ENCODE measurements at places on chromosomes 1 and 21.

DNA sequence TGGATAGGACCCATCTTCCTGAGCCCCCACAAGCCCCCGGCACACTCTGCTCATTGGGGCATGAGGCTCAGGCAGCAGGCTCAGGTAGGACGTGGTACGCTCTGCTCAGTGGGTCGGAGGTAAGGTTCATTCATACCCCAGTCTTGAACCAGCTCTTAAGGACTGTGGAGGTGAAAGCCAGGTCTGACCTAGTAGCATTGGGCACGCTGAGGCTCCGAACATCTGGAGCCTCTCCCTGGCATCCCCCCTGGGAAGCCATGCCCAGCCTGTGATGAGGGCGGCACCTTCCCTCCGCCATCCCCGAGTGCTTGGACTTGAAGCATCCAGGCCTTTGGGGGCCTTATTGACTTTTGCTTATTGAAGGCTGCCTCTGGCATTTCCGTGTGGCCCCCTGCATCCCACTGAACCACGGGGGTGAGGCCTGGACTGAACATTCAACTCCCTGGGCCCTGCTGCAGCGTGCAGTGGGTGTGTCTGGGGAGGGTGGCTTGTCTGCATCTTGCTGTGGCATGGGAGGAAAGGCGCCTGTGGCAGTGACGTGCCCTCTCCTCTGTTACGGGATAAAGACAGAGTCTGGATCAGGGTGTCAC, 50.0 kb downstream of the FAAP20 start:
- no peak for DNase-seq

- DNase-seq = no peak
Measured at GRCh38 chr21:16841975-16842695, 670.7 kb upstream of the CXADR start.

- no peak for DNase-seq
Measured at GRCh38 chr1:44924835-44925464, 61.4 kb downstream of the EIF2B3 start.

GRCh38 chr1:184485751-184486723, 99.2 kb downstream of the C1orf21 start:
- no peak for DNase-seq

DNA sequence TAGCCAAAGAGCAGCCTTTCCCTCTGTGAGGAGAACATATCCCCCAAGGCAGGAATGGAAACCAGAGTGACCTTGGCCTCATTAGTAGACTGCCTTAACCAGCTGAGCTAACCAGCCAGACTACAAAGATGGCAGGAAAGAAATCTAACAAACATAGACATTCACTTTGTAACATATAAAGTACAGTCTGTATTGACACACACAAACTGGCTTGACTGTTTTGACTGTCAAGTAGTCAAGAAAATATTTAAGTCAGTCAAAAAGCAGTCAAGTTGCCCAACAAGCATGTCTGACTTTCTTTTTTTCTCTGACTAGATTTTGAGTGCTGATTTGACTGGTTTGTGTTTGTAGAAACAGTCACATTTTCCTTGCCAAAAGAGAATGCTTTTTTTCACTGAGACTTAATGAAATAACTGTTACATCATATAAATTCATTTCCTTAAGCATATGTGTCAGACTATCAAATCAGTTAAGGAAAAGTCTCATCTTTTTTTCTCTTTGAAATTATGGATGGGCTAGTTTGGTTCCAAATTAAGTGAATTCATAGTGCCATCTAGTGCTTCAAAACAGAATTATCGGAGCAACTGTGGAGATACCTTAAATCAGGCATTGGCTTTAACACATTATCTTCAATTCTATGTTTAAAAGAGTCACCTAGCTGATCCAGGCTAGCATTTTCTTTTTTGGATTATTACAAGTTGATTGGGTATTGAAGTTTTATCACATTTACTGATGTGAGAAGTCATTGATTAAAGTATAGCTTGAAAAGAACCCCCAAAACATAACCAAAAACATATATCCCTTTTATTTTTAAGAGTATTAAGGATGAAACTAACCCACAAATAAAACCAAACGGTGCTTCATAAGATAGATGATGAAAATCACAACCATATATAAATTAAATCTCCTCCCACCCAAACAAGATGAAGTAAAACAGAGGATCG, 75.0 kb downstream of the ATP6V1G3 start:
- no peak for DNase-seq

DNA sequence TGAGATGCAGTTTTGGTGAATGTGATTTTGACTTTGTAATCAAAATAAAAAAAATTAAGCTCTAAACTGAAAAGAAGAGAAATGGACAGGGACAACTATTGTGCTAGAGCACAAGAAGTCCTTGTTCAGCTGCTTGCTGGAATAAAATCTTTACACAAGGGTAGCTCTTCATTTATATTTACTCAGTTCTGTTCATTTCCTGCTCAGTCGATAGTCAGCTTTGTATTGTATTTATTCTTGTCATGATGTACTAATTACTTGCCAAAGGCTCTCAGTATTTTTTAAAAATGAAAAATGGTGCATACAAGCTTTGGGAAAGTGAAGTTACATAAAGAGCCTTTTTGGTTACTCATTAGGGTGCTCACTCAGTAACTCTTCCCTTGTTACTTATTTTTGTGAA, 17.8 kb downstream of the F5 start:
- DNase-seq = no peak

DNA sequence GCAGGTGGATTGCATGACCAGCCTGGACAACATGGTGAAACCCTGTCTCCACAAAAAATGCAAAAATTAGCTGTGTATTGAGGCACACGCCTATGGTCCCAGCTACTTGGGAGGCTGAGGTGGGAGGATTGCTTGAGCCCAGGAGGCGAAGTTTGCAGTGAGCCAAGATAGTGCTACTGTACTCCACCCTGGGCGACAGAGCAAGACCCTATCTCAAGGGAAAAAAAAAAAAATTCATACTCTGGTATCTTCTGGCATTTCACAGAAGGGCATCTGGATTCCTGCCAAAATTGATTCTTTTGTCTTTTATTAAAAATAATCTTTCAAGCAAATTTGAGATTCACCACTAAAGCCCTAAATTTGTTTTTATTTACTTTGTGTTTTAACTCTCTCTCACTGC, 19.2 kb downstream of the CLIC4 start:
- no peak for DNase-seq

DNA sequence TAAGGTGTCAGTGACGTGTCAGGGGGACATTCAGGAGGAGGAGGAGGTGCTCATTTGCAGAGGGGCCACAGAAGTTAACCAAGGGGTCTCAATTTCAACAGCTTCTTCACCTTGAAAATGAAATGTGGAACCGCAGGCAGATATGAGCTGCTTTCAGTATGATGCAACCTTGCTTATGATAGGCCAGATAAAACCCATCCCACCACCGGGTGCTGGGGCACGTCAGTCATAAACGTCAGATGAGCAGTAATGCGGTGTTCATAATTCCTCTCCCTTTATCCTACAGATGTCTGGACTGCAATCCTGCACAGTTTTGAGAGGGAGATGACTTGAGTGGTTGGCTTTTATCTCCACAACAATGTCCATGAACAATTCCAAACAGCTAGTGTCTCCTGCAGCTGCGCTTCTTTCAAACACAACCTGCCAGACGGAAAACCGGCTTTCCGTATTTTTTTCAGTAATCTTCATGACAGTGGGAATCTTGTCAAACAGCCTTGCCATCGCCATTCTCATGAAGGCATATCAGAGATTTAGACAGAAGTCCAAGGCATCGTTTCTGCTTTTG, 1.7 kb downstream of the PTGFR start:
- DNase-seq = no peak

DNA sequence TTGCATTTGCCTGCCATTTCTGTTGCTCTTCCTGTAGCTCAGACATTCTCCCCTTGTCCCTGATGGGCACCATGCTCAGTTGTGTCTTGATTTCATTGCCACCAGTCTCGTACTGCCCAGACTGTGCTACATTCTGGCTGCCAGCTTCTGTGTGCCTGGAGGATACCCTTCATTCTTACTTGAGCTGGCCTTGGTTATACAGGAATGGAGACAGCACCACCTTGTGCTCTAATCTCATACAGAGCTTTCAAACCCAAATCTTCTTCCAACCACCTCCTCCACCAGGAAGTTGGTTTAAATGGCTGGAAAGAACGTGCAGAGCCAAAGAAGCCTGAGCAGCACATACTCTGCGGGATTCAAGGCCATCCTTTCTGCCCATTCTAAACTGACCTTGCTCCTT, 165.3 kb downstream of the SLC35F3 start:
- no peak for DNase-seq

- no peak for DNase-seq
Measured at GRCh38 chr1:41632781-41633575, 148.5 kb upstream of the EDN2 start.

- DNase-seq = no peak
Measured at GRCh38 chr1:206699626-206700025, 14.9 kb downstream of the MAPKAPK2 start.

DNA sequence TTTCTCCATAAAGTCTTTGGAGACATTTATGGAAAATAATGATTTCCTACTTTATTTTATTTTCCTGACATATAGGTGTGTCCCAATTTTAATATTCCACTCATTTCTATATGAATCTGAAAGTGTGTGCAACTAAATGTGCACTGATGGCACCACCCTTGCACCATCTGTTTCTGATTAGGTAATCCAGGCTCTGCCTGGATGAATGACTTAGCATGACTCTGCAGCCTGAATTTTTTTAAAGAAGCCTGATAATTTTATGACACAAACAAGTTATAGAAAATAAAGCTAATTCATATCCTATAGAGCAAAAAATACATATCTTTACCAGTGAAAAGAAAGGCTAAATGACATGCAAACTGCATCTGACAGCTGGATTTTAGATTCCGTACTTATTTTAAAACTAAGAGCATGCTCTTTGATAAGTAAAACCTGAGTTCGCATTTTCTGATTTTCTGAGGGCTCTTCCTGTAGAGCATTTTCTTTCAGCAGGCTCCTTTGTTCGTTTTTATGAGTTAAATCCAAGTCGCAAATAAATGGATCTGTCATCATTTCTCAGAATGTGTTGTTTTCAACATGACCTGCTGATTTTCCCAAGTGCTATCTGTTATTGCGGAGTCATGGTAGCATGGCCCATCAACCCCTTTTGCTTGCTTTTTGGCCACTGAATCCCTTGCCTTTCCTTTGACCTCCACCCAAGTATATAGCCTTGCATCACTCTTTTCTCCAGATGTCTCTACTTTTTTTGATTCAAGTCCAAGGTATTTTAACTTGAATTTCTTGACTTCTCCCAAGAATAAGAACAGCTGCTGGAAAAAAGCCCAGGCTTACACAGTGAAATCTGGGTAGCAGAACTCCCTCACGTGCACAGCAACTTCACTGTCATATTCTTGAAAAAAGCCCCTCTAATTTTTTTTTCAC, 52.8 kb upstream of the LYPLAL1 start:
- no peak for DNase-seq

DNA sequence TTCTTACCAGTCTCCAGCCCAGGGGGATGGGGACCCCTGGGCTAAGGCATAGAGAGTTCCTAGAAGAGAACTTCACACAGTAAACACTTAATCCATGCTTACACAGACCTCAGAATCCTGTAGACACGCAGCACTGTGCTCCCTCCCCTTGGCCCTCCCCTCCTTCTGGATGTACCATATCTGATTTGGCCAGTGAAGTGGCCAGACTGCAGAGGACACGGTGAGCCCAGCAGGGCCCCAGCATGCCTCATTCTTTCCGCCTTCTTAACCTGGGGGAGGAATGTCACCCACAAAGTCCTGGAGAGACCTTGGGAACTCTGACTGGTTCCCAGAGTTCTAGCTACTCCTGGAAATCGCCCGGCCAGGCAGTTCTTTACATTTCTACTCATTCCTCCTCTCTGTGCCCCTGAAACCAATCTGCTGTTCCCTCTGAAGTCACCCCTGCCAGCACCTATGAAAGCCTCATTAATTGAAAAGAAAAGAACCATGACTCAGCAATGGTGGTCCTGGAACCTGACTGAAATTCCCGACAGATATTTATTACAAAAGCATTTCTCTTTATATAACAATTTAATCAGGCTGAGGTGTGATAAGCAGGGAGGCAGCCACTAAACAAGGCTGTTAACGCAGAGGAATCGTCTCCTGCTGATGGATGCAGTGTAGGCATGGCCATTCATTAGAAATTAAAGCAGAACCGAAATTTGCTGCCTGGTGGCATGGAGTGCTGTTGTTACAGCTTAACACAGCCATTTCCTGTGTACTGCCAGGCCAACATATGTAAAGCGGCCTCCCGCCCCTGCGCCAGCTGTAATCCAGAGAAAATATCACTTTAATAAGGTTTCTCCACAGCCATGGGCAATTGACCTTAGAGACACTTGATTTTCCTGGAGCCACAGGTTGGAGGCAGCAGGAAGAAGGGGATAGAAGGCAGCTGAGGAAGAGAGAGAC, 74.6 kb upstream of the KCND3 start:
- DNase-seq = no peak

- no peak for DNase-seq
Measured at GRCh38 chr1:235820061-235820460, 46.6 kb downstream of the LYST start.

- no peak for DNase-seq
Measured at GRCh38 chr1:155057104-155057503, 6.0 kb downstream of the ADAM15 start.

DNA sequence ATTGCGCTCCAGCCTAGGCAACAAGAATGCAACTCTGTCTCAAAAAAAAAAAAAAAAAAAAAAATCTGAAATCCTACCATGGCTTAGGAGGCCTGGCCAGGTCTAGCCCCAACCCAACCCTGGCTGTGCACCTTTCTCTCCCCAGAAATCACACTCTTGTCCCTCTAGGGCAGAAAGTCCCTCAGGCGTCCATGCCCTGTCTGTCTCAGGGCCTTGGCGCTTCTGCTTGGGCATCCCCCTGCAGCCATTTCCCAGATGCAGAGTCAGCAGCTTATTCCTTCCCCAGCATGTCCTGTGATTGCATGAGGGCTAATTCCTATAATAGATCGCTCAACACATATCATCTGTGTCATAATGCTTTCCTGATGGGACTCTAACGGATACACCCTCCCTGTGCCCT, 57.3 kb upstream of the PCP4 start:
- DNase-seq = no peak

DNA sequence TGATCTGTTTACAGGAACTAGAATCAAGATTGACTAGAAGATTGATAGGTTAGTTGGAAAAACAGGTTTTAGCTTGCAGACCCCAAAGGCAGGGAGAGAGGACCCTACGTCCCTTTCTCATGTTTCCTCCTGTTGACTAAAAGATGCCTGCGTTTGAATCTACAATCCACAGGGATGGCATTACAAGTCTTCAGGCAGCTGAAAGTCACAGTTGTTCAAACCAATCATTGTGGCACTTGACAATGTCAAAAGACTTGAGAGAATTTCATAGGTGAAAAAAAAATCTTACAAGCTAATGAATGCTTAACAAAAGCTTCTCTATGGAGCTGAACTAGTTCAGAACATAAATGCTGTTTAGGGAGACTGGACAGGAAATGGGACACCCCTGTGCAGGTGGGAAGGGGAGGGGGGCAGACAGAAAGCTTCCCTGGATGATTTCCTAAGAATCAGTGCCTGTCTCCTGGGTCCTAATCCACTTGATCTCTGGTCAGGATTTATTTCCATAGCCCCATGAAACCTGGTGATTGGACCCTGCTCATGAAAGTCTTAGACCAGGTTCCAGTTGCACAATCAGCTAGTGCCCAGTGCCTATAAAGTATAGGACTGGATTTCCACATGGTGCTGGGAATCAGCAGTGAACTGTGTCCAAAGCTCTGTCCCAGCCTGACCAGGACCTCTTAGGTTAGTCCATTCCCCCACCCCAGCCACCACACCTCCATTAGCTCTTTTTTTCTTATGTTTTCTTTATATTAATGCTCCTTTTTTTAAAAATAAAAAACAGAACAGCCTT, 91.6 kb upstream of the BCAR3 start:
- DNase-seq = no peak

- no peak for DNase-seq
Measured at GRCh38 chr1:20280341-20280740, 10.3 kb upstream of the VWA5B1 start.

- DNase-seq = no peak
Measured at GRCh38 chr1:41674522-41674921, 190.0 kb upstream of the EDN2 start.
